ENCODE measurements at places on chromosomes 13 and 19.

DNA sequence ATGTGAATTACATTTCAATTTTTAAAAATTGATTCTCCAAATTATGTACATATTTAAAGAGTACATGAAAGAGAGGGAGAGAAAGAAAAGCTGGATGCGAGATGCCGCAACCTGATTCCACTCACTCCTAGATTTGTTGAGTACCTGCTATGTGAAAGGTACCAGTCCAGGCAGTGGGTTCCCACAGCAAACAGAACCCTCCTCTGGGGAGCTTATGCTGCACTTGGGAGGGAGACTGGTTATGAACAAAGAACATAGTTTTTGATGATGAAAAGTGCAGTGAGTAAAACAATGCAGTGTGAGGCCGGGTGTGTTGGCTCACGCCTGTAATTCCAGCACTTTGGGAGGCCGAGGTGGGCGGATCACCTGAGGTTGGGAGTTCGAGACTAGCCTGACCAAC, 43.4 kb downstream of the ACTN4 start:
- no peak for DNase-seq

DNA sequence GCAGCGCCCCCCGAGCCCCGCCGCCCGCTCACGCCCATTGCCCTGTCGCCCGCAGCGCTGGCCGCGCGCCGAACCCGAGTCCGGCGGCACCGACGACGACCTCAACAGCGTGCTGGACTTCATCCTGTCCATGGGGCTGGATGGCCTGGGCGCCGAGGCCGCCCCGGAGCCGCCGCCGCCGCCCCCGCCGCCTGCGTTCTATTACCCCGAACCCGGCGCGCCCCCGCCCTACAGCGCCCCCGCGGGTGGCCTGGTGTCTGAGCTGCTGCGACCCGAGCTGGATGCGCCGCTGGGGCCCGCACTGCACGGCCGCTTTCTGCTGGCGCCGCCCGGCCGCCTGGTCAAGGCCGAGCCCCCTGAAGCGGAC, 518 bp downstream of the KLF2 start:
- no peak for DNase-seq

- no peak for DNase-seq
Observed at GRCh38 chr13:112838842-112839117, 130.2 kb upstream of the MCF2L start.

GRCh38 chr13:99642006-99642405, 140.7 kb downstream of the TM9SF2 start:
- no peak for DNase-seq

- no peak for DNase-seq
Observed at GRCh38 chr13:35449821-35450220, 26.7 kb downstream of the MAB21L1 start.

GRCh38 chr19:48751845-48752495, 471 bp downstream of the FUT1 start:
- no peak for DNase-seq

- DNase-seq = no peak
Observed at GRCh38 chr13:23794267-23795161, 94.7 kb downstream of the MIPEP start.

GRCh38 chr19:46967578-46968032, 52.0 kb upstream of the NPAS1 start:
- no peak for DNase-seq

DNA sequence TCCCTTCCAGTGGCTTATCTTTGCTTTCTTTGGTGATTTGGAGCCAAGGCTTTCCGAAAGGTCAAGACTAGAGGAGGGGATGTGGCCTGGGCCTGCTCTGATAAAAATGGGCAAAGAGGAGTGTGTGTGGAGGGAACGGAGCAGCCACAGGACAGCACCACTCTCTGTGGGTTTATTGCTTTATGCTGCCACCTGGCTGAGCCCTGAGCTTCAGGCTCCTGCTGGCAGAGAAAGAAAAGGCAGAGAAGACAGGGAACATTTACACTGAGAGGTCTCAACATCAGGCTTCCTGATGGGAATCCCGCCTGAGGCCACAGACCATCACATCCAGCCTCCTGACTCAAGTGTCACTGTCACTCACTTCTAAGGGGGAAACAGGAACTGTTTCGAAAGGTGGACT, 9.2 kb upstream of the GSX1 start:
- no peak for DNase-seq

- DNase-seq = no peak
Observed at GRCh38 chr13:99220199-99220935, 19.7 kb downstream of the UBAC2 start.
